Muscle of back (tissue), 13 donors: ENCODE measurements at places on chromosomes 1 and 21. TPM values are rescaled to one million over a fixed set of nuclear protein-coding genes. Genes with fewer than 3 reads are reported as not detected.

DNA sequence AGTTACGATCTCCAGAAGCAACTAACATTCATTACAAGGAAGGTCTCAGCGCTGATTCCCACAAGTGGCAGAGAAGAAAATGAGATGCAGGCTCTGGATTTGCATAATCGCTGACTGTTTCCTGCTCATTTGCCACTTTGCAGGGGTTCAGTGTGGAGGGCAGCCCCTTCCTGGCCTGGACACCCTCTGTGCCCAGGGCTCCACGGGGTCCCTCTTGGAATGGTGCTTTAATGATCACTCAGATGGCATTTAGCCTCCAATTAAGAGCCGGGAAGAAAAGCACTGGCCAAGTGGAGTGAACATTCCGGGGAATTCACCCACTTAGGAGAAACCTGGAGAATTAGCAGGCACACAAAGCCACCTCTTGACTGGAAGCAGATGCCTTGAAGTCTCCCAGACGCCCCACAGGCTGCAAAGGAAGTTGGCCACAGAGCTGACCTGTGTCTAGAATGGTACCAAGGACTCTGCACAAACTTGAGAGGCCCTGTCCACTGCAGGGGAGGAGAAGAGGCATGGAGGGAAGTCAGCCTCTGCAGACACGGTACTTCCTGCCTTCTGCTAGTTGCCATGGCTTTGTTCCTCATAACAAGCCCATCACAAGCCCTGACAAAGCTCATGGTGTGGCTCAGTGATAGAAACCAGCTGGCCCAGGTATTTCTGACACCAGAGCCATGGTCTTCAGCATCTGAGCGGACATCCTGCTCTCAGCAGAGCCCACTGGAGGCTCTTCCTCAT, 157.2 kb downstream of the KAZN start:
- no peak for DNase-seq

DNA sequence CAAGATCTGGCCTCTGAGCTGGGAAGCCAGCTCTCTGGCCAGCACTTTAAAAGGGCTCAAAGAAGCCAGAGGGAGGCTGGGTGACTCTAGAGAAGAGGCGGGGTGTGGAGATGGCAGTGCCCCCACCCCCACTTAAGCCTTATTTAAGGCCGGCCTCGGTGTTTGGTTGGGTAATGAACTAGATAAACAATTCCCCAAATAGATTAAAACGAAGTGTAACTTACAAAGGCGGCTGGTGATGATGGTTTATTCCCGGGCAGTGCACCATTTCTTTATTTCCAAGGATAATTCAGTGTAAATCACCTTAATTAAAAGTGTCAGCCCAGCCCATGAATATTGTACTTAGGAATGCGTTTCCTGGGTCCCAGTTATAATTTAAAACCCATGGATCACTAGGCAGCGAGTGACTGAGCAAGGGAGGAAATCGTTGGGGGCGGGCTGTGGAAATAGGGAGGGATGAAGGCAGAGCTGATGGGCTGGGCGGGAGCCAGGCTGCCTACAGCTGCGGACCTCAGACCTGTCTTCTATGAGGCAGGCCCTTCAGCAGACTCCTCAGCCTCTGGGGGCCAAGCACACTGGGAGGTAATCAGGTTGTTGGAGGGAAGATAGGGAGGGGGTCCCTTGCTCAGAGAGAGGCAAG, 54.9 kb downstream of the TMEM53 start:
- peak; percentile 66 for DNase-seq

DNA sequence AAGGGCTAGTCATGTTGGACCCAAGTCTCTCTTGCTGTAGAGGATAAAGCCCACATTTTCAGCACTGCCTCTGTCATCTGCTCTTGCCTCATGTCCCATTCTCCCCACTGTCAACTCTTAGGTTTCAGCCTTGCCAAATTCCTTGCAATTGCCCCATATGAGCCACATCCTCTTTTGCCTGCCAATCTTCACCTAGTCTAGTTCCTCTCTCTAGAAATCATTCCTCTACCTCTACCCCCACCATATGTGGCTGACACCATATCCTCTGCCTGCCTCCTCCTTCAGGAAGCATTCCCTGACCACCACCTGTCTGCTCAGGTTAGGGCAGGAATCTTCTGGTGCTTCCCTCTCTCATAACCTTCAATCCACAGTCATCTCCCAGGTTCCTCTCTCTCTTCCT, 38.2 kb downstream of the SLC9A1 start:
- DNase-seq, result no peak

DNA sequence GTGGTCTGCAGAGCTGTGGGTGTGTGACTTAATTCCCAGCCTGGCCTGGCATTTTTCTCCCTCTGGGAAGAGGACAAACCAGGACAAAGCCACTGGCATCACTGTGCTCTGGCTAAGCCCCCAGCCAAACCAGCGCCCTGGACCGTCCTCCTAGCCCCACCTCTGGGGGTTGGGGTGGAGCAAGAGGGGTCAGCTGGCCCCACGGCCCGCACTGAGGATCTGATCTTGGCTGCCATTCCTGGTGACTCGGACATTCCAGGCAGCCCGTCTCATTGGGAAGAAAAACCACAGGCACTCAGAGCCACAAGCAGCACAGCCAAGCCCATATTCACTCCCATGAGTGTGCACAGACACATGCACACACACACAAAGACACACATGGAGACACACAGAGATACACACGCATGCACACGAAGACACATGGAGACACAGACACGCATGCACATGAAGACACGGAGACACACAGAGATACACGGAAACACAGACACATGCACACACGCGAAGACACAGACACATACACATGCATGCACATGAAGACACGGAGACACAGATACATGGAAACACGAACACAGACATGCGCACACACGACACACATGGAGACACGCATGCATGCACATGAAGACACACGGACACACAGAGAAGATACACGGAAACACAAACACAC, 2.3 kb upstream of the MXRA8 start:
- DNase-seq, result peak; percentile 86

The TNFRSF8 gene
- polyA plus RNA-seq, result 0.14 TPM

The GBP1 gene
- polyA plus RNA-seq, result 8.6 TPM

GRCh38 chr1:61115436-61115835, 33.1 kb downstream of the NFIA start:
- DNase-seq, result no peak

DNA sequence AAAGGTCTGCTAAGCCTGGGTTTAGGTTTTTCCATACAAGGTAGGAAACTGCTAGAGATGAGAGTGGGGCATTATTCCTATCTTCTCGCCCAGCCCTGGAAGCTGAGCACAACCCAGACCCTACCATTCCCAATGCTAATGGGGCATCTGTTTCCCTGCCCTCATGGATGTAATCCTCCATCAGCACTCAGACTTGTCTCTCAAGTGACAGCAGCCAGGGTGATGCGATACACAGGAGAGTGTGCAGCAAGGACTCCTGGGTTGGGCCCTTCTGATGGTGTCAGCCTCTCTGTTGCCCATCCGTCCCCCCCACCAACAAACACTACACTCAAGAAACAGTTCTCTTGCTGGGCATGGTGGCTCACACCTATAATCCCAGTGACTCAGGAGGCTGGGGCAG, 5.9 kb upstream of the INPP5B start:
- DNase-seq, result no peak

- DNase-seq, result no peak
These were observed 29.9 kb downstream of the DHRS3 start for GRCh38 chr1:12587981-12588640.

The LRRC40 gene
- 22.9 TPM for polyA plus RNA-seq

The TIE1 gene
- 38.8 TPM for polyA plus RNA-seq

The FCMR gene
- 1.1 TPM for polyA plus RNA-seq

- peak; percentile 29 for DNase-seq
These were observed 34.6 kb upstream of the CTPS1 start for GRCh38 chr1:40944841-40945430.

DNA sequence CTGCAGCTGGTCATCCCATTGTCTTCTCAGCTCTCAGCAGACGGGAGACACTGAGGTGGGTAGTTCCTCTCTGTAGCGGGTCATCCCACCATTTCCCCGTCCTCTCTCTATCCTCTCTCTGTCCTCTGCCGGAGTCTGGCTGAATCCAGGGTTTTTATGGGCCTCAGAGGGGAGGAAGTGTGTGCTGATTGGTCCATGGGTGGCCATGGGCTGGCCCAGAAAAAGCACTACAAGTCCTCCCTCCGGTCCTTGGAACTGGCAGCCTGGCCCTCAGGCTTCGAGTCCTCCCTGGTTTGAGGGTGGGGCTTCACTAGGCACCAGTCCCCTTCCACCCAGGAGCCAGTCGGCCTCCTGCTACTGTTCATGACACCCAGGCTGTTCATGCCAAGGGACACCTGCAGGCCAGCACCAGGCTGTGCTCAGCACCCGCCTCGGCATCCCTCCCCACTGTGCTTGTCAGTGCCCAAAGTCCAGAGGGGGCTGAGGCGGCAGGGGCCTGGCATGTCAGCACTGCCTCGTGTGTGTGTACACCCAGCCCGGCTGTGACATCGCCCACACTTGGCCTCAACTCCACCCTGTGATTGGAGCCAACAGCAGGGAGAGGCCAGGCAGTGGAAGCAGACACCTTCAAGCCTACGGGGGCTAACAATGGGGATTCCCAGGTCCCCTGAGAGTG, 23.0 kb upstream of the LRRC8C start:
- no peak for DNase-seq

GRCh38 chr1:113142791-113143190, 69.8 kb downstream of the LRIG2 start:
- peak; percentile 23 for DNase-seq

DNA sequence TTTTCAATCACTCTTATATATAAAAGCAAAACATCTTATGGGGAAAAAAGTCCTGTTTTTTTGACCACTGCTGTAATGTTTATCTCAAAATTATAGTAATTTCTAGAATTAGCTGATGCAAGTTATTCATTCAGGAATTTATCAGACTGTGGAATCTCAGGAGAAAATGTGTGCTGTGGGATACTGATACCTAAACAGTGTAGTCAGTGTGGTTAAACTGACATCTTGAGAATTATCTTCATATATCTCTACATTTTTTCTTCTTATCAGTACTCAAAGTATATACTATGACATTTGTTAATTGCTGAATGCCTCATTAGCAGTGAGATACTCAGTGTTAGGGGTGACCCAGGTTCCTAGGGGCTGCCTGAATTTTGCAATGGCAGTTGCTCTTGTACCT, 839.3 kb downstream of the KCNT2 start:
- no peak for DNase-seq

DNA sequence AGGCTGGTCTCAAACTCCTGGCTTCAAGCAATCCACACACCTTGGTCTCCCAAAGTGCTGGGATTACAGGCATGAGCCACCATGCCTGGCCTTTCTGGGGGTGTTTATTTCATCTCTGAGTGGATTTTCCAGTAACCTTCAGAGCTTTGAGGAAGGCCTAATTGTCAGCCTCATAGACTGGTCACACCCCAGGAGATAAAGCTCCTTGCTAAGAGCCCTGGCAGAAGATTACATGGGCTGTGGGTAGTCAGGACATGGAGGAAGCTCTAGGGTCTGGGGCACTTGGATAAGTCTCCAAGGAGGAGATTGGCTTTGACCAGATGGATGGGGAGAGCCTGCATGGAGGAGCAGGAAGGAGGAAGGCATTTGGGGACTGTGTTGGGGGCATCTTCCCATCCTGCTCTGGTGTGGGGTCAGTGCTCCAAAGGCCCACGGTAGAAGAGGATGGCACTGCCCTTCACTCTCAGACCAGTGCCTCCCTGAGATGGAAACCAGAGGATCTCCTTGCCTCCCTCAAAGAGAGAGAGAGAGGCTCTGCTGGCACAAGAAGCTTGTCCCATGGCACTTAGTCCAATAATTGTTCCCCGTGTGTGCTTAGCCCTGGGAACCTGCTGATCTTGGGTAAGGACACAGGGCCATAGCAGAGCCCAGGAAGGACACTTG, 14.7 kb upstream of the GSTM4 start:
- DNase-seq, result peak; percentile 0
